ENCODE measurements at places on chromosomes 2 and 18.

DNA sequence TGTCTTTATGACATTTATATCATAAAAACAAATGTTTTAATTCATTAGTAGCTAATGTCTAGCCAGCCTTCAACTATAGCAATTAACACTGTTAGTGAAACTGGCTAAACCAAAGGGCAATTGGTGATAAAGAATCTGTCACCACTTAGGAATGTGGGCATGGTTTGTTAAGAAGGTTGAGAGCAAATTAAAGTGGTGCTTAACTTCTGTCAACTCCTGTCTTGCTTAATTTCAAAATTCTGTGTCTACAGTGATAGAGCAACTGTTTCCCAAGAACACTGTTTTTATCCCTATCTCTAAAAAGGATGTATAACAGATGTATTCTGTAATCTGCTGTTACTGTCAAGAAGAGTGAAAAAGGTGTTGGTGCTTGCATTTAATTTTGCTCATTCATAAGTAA, 36.5 kb downstream of the CFAP36 start:
- DNase-seq, result no peak

GRCh38 chr18:34857320-34857719, 147.2 kb downstream of the DTNA start:
- no peak for DNase-seq

- DNase-seq, result no peak
Observed at GRCh38 chr2:86314125-86314524, 23.3 kb downstream of the REEP1 start.

- no peak for DNase-seq
Observed at GRCh38 chr2:230202430-230203109, 17.2 kb downstream of the SP110 start.

DNA sequence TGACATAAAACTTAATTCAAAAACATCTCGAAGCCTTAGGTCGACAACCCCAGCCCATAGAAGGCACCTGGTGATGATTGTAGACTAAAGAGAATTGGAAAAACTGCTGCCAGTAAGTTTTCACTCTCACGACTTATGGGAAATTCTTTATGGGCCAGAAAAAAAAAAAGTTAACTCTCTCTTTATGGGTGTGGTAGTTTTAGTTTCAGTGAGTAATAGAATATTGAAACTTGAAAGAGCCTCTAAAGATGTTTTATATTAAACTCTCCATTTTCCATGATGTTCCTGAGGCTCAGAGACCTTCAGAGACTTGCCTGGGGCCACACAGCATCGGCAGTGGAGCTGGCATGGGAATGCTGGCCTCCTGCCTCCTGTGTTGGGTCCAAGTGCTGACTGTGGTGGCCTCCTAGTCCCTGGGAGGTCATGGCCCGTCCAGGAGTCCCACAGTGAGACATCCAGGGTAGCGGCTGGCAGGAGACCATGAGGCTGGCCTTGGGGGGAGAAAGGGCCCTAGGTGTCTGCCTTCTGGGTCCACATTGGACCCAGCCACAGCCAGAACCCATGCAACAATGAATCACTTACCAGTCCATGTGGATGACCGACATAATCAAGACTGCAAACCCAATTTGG, 158.9 kb downstream of the SEPTIN10 start:
- no peak for DNase-seq

- DNase-seq, result no peak
Observed at GRCh38 chr2:9778471-9779316, 64.6 kb upstream of the TAF1B start.

Data from activated T-cell treated with anti-CD3 and anti-CD28 coated beads for 48 hours (primary cell).